GM06990 (cell line): ENCODE measurements at places on chromosomes 2 and 18.

GRCh38 chr18:199214-199613, 40.9 kb downstream of the USP14 start:
- DNase-seq, result no peak

- no peak for DNase-seq
Measured at GRCh38 chr2:88764850-88765153, 73.3 kb downstream of the RPIA start.

- DNase-seq, result no peak
Measured at GRCh38 chr2:184830531-184830930, 232.2 kb downstream of the ZNF804A start.

DNA sequence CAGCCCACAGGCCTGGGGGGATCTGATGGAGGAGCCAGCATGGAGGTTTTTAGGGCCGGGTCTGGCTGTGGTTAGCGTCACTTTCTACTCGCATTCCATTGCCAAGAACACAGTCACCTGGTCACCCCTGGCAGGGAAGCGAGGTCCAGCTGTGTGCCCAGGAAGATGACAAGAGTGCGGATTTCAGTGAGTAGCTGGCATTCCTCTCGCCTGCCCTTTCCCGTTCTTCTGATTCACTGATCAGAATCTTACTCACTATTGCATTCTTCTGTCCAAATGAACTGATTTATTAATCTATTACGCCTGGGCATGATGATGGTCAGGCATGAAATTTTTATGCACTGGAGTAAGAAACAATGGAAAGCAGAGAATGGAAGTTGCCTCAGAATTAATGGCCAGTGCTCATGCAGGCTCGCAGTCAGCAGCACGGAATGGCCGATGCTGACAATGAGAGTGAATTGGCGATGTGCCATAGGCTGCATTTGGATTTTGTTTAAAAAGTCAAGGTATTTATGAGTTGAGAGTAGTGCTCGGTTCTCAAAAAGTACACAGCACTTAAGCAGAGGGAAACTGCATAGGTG, 76.4 kb upstream of the MGAT5 start:
- no peak for DNase-seq

DNA sequence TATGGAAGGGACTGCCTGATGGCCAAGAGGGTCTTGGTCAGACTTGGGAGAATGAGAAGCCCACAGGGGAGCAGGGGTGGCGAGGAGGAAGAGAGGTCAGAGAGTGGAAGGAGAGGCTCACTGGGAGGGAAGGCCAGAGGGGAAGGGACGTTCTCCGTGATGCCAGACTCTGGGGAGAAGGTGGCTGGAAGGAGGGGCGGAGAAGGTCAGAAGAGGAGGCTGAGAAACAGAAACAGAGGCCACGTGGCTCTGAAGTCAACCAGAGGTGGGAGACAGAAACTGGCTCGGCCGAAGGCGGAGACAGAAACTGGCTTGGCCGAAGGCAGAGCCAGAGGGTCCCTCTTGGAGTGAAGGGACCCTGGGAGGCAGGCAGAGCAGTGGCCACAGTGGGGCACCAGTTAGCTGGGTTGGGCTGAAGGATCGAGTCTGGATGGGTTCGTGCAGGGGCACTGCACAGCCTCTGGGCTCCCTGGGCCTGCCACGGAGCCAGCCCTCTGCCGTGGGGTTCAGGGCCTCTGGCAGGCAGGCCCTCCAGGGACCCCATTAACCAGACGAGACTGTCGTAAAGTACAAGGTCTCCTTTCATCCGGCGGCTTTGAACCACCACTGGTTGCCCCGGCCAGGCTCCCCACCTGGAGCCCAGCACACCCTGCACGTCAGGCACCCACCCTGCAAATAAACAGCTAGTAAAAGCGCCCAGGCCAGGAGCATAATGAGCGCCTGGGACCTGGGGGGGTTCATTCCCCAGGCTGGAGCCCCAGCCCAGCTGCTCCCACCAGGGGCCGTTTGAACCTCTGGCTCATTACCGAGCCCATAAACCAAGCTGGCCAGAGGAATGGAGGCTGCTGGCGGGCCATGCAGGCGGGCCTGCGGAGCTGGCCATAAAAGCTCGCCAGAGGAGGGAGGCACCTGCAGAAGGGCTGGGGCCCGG, 218.8 kb downstream of the DYSF start:
- no peak for DNase-seq

- DNase-seq, result peak; percentile 25
Measured at GRCh38 chr18:54181856-54182602, 42.4 kb downstream of the MBD2 start.

DNA sequence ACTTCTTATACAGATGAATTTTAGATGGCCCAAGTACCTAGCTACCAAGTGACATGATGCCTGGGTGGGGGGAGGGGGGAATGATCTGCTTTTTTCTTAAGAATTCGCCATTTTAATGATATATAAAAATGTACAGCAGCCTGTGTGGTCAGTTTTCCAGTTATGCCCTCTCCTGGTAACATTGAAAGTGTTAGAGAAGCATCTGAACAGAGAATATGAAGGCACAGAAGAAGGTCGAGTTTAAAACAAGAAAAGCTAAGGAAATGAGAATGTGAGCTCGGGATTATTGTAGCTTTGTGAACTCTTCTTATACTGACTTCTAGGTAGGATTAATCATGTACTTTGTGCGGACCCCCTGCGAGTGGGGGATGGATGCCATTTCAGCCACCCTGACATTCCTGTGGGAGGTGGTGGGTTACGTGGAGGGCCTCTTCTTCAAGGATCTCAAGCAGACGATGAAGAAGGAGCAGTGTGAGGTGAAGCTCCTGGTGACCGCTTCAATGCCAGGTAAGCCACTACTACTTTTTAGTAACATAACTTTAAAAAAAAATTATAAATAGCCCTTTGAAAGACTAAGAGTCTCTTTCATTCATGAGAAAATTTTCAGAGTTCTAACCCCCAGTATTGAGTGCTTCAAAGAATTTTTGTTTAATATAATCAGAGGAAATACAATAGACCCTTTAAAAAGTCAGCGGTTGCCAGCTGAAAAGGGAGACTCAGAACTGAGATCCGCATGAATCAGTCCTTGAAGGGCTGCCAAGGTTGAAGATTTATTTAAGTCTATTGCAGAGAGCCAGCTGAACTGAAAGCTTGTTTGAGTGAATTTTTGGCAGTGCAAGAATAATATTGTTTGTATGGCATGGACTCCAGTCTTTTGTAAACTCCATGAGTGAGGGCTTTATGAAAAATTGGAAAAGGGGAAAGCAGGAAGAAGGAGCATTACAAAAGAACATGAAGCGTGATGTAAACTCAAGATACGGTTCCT, 68.6 kb upstream of the RPE start:
- DNase-seq, result no peak

DNA sequence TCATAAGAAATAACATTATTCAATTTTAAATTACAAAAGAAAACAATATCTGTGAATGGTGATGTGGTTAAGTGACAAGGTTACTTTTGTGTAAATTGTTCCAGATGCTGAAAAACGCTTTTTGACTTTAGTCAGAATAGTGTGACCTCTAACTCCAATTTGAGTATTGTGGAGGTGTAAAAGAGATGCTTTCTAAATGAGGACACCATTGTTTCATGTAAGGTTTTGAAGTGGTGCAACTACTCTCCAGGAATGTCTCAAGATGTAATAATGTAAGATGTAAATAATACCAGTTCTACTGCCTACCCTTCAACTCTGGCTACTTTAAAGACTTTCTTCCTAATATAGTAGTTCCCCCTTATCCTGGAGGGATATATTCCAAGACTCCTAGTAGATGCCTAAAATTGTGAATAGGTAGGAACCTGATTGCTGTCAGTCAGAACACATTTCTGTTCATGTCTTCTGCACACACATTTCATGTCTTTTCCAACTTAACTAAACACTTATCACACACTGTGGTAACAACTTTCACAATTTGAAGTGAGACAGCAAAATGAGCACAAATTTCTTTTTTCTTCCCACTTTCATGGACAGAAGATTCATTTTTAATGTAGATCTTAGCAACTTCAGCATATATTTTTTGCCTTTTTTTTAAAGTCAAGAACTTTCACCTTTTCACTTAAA, 39.1 kb upstream of the PPP1R1C start:
- no peak for DNase-seq

- no peak for DNase-seq
Measured at GRCh38 chr18:58128381-58129374, 84.7 kb downstream of the NEDD4L start.

GRCh38 chr2:54840559-54841468, 117.4 kb downstream of the EML6 start:
- no peak for DNase-seq
